AML-193 (cell line): ENCODE measurements at places on chromosomes 11 and 22.

- DNase-seq = no peak
These were observed 80.2 kb downstream of the TBC1D22A start for GRCh38 chr22:46842606-46843005.

DNA sequence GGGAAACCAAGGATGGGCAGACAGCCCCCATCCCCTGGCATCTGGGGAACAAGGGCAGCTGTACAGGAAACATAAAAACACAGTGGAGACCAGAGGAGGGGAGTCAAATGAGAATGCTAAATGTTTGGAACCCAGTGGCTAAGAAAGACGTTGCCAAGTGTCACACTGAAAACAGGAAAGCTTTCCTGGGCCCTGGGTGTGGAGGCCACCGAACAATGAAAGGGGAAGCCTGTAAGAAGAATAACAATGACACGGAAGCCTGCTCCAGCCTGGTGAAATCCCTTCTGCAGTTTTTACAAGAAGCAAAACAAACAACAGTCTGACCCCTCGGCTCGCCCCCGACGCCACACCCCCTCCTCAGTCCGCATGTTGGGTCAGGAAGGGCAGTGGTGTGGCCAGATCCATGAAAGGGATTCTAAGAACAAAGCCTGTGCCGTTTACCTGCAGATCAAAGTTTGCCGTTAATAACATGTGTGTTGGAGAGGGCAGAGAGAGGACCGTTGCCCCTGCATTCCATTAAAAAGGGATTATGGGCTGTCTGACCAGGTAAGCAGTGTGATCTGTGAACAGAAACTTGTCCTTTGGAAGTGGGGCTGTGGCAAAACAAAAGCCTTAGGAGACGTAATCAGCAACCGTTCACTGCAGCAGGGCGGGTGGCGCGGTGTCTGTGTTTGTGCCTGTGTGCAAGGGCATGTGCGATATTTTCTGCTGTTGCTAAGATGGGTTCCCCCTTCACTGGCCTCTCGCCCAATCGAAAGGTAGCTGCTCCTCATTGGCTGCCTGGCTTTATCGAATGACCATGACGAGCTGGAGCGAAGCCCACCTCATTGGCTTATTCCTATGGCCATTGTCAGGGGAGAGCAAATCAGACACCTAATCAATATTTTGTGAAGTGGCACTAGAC, 113.7 kb upstream of the BLID start:
- no peak for DNase-seq

GRCh38 chr11:124919898-124920297, 848 bp downstream of the HEPN1 start:
- no peak for DNase-seq

DNA sequence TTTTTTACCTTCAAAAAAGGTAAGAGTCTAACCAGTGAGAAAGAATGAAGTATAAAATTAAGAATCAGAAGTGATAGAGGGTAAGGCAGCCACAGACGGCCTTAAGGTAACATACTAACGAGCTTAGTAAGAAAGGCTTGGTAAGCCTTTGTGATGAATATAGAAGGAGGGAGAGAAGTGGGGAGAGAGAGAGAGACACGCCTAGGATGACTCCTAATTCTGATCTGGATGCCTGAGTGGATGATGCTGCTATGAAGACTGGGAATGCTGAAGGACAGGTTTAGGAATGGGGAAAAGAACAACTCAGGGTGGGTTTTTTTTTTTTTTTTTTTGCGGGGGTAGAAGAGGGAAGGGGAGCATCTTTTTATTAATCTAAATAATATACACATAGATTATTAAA, 4.8 kb downstream of the FBXO3 start:
- no peak for DNase-seq

DNA sequence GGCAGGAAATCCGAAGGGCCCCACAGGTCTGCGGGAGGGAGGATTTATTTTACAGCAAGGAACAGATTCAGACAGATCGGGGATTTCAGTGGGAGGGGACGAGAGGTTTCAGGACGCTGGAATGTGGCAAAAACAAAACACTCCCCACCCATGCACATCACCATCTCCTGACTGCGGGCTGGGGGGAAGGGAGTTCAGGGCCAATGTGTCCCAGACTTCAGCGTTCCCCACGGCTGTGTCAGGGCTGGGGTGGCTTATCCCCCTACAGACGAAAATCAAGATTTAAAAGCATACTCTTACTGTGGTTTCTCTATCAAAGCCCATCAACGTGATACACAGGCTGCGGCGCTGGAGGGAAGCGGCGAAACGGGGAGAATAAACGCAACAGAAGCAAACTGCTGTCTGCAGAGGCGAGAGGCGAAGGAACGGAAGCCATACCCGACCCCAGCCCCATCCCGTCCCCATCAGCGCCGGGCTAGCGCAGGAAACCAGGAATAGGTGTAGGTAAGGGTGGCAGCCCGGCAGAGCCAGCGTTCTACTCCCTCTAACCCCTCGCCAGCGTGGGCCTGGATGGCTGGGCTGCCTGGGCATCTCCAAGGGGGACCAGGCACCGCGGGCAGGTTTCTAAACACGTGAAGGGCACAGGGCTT, 2.7 kb downstream of the TENM4 start:
- DNase-seq = no peak

DNA sequence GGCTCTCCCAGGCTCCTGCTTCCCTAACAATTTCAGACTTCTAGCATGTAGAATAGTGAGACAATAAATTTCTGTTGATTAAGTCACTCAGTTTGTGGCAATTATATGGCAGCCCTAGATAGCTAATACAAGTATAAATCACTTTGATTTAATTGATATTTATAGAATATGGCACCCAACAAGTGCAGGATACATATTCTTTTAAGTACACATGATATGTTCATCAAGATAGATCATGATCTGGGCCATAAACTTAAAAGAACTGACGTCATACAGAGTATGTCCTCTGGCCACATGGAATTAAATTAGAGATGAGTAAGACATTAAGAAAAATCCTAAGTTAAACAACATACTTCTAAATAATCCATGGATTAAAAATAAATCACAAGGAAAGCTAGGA, 67.5 kb upstream of the AMOTL1 start:
- DNase-seq = no peak

- DNase-seq = peak; percentile 61
These were observed 277.2 kb upstream of the PLET1 start for GRCh38 chr11:112537846-112538330.

DNA sequence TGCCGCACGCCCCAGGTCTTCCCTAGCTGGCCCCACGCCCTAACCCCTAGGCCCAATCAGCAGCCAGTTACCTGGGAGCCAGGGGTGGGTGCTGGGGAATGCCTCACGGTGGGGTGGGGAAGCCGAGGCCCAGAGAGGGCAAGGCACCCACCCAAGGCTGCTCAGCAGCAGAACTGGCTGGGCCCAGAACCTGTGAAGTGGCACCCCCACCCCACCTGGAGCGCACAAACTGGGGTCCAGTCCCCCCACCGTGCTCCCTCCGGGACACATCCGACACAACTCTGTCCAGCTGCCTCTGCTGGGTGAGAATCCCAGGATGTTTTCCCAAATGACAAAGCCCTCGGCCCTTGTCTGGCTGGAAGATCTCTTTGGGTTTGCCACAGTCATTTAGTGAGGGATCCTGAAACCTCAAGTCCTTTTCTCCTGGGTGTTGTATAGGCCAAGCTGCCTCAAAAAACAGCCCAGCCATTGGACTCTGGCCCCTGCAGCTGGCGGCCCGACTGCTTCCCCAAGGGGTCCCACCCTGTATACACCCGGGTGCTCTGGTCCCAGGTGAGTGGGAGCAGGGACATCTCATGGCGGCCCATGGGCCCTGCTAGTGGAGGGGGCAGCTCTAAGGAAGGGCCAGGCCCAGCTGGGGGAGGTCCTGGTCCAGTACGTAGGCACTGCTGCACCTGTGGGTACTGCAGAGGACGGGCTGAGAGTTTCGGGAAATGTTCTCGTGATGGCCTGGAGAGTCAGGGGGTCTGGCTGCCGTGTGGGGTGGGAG, 20.9 kb downstream of the TSSC4 start:
- DNase-seq = no peak

DNA sequence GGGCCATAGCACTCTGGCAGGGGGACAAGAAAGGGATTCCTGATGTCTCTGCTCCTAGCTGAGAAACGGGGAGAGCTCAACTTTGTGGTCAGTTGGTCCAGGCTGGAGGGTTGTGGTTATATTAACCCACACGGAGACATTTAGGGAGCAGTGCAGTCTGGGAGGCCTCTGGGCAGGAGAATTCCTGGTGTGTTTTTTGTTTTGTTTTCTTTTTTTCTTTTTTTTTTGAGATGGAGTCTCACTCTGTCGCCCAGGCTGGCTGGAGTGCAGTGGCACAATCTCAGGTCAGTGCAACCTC, 88.0 kb upstream of the SHISAL1 start:
- no peak for DNase-seq
